COR-L47 (cell line): ENCODE measurements at places on chromosomes 12 and 14.

GRCh38 chr14:24234095-24235005, 1.6 kb downstream of the GMPR2 start:
- DNase-seq = no peak

- DNase-seq = no peak
Measured at GRCh38 chr12:111404362-111405148, 1.2 kb upstream of the SH2B3 start.

DNA sequence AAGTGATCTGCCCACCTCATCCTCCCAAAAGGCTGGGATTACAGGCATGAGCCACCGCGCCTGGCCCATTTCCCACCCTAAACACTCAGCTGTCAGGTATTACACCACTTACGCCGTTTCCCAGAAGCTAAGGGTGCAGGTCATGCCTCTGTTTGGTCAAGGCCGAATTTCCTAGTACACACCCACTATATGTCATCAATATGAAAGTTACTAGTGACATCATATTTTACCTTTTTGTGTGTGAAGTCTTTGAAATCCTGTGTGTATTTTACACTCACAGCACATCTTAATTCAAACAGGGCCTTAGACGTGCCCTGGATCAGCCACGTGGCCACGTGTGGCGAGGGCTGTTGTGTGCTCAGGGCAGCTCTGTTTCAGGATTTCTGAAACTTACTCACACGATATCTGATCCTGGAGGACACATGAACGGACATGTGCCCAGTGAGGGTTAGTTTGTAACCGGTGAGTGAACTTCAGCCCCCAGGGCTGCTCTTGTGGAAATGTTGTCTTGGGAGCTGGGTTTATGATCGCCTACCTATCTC, 51.8 kb downstream of the GLT1D1 start:
- no peak for DNase-seq

GRCh38 chr12:78018171-78018910, 187.6 kb downstream of the NAV3 start:
- no peak for DNase-seq

DNA sequence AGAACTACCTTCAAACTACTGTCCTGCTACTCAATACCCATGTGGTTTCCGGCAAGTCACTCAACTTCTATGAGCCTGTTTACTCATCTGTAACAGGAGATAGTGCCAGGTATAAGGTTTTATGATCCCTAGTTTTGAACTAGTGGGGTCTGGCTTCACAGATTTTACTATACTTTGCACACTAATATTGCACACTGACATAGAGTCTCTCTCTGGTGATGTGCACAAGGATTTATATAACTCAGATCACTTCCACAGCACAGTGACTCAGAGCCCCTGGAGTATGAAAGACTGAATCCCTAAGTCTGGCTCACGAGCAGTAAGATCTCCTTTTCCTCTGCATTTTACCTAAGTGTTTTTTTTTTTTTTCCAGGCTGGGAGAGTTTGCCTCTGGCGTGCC, 69.7 kb upstream of the SLC38A2 start:
- no peak for DNase-seq
